DMS 273 treated with DMSO at 0.1 percent for 48 hours (cell line): ENCODE measurements at places on chromosomes 7 and 10.

GRCh38 chr10:101227429-101228152 lies 1.7 kb downstream of the LBX1 start:
- no peak for DNase-seq

- DNase-seq, result no peak
Measured at GRCh38 chr7:154587792-154588191, 415.1 kb downstream of the PAXIP1 start.

- no peak for DNase-seq
Measured at GRCh38 chr7:123190109-123190831, 9.5 kb downstream of the SLC13A1 start.

DNA sequence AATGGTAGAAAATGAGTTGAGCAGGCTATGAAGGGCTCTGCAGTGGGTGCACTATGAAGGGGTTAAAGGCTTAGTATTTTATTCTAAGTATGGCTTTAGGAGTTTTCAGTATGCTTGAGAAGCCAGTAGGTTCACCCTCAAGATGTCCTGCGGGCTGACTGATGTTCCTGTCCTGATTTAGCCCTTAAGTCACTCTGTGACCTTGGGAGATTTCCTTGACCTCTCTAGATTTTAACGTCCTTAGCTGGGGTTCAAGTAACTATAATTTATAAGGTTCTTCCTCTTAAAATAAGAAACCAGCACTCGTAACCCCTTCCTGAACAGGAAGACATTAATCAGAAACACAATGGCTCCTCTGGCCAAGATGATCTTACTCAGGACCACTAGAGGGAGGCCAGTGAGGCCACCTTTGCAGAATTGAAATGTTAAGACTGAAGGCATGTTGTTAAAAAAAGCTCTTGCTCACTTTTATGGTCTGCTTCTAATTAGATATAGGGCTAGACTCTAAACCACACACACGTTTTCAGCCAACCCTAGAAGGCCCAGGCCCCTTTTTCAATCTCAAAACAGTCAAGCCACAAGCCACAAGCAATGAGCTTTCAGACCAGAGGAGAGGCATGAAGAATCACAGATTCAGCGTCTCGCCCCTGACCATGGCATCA lies 41.9 kb downstream of the CDK1 start:
- no peak for DNase-seq

GRCh38 chr7:154857728-154858681 lies 144.9 kb downstream of the PAXIP1 start:
- no peak for DNase-seq

- DNase-seq, result no peak
Measured at GRCh38 chr10:8435186-8436055, 380.9 kb downstream of the GATA3 start.

- no peak for DNase-seq
Measured at GRCh38 chr7:1533547-1534329, 3.2 kb downstream of the MAFK start.
